ENCODE measurements at places on chromosomes 3 and 15.
A peak's percentile ranks its signal among the peaks of the same experiment; 100 is the strongest.

DNA sequence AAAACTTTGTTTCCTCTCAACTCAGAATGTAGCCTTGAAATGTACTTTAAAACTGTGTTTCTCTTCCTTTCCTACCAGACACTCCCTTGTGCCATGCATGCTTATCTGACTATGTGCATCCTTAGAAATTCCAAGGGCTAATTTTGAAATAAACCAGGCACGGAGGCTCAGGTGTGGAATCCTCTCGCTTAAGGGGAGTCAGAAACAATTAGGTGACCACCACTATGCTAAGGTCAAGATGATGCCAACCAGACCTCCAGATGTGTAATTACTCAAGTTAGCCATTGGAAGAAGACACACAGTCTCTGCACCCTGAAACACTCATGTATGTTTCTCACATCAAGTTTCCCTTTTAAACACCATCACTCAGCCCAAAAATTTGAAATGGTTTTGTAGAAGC lies 572.1 kb downstream of the VGLL3 start:
- no peak for DNase-seq

- no peak for DNase-seq
Observed at GRCh38 chr15:91887921-91888373, 34.4 kb downstream of the SLCO3A1 start.

GRCh38 chr3:42187936-42188335 lies 78.0 kb downstream of the CCK start:
- DNase-seq = no peak

DNA sequence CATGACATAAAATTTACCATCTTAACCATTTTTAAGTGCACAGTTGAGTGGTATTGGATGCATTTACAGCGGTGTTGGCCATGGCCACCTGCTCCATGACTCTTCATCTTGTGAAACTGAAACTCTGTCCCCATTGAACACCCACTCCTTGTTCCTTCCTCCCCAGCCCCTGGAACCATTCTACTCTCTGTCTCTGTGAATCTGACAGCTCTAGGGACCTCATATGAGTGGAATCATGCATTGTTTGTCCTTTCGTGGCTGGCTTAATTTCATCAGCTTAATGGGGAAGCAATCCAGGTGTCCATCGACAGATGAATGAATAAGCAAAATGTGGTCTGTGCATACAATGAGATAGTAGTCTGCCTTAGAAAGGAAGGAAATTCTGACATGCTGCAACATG lies 42.5 kb downstream of the PLXNA1 start:
- DNase-seq = no peak

DNA sequence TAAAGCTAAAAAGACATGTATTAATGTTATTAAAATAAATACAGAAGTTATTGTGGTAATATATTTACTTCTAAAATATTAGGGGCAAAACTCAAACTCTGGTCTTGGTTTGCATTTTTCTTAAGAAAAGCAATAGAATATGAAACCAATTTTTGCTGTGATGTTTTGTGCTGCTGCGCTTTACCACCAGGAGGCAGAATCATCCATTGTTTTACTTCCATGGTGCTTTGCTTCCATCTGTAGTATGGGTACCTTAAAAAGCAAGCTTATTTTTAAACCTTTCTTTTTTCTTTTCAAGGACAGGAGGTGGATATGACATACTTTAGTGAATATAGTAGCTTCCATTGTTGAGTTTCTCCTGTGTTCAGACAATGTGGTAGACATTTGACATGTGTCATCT lies 46.6 kb upstream of the MRPL3 start:
- DNase-seq = no peak

- no peak for DNase-seq
Observed at GRCh38 chr3:66655671-66656070, 154.8 kb upstream of the LRIG1 start.

DNA sequence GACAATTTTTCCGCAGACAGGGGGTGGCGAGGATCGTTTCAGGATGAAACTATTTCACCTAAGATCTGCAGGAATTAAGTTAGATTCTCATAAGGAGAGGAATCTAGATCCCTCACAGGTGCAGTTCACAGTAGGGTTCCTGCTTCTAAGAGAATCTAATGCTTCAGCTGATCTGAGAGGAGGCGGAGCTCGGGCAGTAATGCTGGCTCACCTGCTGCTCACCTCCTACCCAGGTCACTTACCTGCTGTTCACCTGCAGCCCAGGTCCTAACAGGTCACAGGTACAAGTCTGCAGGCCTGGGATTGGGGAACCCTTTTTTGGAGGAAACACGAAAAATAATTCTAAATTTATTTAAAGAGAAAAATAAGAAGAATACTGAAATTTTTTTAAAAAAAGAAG lies 406.8 kb downstream of the MCTP2 start:
- DNase-seq = no peak

- no peak for DNase-seq
Observed at GRCh38 chr15:29127506-29128430, 141.9 kb downstream of the NSMCE3 start.

- no peak for DNase-seq
Observed at GRCh38 chr3:182524711-182525401, 268.4 kb upstream of the ATP11B start.

DNA sequence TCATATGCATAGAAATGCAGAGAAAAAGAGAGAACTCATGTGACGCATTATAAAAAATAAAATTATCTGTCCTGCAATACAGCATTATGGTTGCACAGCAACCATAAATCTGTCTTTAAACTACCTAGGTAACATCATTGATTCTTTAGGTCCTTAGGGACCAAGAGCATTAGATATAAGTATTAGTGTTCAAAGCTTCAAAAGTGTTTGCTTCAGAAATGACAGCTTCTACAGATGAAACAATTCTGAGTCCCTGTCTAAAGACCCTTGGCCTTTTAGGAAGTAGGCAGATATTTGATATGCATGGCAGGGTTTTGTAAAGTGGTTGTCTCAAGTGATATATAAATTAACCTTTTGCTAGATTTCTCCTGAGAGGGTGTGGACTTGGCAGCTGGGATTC lies 454.2 kb downstream of the GBE1 start:
- no peak for DNase-seq

DNA sequence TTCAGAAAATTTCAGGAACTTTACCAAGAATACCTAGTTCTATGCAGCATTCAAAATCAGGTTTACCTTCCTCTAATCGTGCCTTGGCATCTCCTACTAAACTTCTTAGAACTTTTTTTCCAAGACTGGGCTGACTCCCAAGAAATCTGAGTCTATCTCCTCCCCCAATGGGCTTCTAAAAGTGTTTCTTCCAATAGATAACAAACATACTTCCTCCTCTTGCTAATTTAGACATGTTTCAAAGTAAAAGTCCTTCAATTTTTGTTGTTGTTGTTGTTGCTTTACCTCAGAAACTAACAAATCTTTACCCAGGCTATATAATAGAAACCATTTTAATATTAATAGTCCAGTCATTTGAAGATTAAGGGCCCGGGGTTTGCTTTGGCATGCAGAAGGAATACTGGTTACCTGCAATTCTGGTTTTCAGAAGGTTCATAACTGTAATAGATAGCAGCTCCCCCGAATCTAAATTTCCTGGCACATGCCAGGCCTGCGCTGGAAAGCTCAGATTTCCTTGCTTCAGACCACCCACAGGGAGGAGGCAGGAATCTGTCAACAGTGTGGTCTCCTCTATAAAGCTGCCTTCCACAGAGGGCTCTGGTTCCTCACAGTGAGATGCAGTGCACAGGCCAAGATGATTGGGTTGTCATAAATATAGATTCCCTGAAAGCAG lies 188.7 kb downstream of the THRB start:
- DNase-seq = no peak

- no peak for DNase-seq
Observed at GRCh38 chr3:122627301-122627700, 49.9 kb downstream of the PARP15 start.

DNA sequence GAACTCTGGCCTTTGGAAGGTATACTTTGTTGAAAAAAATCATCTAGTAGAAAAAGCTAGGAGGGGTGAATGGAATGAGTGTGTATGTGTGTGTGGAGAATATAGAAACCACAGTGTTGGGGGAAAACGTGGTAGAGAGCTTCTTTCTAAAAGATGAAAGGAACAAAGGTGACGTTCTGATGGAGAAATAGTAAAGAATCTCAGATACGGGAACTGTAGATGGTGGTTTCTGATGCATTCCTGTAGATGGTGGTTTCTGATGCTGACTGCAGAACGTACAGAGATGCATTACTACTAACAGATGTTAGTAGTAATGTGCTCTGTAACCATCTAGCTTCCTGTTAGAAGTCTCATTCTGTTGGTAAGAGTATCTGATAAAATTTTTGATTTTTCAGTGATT lies 60.2 kb downstream of the VPS8 start:
- no peak for DNase-seq

GRCh38 chr3:72950372-72950771 lies 46.2 kb upstream of the PPP4R2 start:
- DNase-seq = no peak

GRCh38 chr3:186990878-186991308 lies 60.6 kb downstream of the ST6GAL1 start:
- no peak for DNase-seq

- DNase-seq = no peak
Observed at GRCh38 chr3:167012691-167013090, 367.4 kb downstream of the ZBBX start.

- no peak for DNase-seq
Observed at GRCh38 chr3:193777524-193777923, 184.5 kb downstream of the OPA1 start.

DNA sequence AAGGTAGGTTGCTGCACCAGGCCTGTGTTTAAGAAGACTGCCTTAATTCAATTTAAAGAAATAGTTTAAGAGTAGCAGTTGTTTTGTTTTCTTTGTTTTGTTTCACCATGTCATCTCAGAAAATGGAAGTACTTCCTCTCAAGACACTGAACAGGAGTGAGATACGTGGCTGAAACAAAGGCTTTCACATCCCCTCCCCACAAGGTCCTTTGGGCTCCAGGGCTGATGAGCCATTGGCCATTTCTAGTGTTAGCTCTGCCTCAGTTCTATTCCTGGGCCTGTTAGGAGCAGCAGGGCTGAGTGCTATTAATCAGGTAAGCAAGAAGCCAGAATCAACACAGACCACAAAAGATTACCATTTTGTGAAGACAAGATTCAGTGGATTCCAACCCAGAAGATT lies 132.8 kb downstream of the KCNAB1 start:
- DNase-seq = no peak

DNA sequence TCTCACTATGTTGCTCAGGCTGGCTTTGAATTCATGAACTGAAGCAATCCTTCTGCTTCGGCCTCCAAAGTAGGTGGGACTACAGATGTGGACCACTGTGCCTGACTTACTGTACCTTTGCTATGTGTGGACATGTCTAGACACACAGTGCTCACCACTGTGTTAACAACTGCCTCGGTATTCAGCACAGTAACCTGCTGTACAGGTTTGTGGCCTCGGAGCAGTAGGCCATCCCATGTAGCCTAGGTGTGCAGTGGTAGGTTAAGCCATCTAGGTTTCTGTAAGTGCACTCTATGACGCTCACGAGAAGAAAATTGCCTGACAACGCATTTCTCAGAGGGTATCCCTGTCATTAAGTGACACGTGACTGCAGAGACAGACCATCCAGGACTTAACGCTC lies 70.3 kb downstream of the TAMM41 start:
- no peak for DNase-seq

- peak; percentile 26 for DNase-seq
Observed at GRCh38 chr15:88657326-88658069, 18.7 kb downstream of the ISG20 start.

DNA sequence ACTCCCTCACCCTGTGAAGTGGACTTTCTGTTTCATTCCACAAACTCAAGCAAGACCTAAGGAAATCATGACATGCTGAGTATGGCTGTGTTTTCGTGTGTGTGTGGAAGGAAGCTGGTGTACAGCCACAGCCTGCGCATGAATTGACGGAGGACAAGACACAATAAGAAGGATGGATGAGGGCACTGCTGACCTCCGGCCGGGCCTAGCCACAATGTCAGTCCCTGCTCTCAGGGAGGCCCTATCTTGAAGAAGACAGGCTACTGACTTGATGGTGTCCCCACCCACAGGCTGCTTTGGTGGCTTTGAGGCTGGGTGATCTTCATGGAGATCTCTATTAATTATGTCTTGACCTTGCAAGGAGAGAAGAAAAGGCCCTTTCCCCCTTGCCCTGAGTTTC lies 39.3 kb upstream of the CDCP1 start:
- DNase-seq = no peak

DNA sequence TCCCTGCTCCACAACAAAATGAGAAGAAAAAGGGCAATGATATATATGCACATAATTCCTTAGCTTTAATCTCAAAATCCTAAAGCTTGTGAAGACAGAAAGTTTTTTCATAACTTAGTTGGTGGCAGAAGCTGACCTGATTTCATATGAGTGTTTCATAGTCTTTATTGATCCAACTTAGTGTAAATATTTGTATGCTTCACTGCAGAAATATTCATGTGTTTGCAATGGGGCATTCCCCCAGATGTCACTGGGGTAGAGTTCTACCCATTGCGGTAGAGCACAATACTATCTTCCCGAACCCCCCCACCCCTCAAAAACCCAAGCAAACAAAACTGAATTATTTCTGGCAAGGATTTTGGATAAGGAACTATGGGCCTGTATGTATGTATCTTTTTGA lies 221.2 kb downstream of the THRB start:
- DNase-seq = no peak

- no peak for DNase-seq
Observed at GRCh38 chr3:158925828-158926494, 124.1 kb downstream of the MFSD1 start.

DNA sequence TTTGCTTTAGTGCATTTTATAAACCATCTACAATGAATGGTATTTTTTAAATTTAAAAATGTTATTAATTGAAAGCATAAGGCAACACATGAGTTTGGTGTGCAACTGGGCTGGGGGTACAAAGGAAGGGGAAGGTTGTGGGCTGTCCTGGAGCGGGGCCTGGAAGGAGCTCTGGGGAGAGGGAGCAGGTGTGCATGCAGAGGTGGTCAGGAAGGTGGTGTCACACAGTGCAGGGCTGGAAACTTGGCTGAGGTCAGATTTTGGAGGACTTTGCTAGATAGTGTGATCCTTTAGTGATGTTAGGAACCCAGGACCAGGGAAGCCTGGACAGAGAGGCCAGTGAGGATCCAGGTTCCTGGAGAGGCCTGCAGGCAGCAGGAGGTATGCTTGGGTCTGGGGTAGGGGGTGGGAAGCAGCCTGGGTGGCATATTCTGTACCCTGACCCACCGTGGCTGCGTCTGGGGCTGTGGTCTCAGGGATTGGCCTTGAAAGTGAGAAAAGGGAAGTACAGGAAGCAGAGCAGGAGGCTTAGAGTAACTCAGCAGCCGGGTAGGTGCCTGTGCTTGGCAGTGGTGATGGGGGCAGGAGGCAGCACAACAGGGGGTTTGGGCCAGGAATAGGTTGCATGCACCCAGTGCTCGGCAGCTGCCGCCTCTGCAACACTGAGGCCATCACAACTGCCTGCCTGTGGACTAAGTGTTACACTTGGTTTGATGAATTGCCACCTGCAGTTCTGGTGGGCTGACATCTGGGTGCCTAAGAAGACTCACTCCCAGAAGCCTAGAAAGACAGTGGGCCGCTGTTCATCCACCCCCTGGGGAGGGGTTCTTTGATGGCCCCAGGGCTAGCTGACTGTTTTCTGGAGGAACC lies 33.0 kb downstream of the KY start:
- DNase-seq = no peak

DNA sequence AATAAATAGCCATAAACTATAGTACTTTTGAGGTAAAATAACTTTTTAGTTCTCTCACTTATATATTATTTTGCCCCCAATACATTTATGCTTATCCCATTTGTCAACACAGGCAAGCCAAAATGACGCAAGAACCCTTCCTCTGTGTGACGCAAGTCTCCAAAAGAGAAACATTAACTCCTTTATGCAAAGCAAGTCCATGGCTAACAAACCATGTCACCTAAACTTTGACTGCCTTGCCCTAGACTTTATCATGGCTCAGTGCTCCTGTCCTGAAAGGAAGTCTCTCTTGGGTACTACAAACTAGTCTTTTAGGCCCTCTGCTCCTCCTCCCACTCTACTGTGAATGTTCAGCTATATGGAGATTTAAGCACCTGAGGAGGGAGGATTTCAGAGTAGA lies 230.5 kb downstream of the UNC13C start:
- no peak for DNase-seq
